ENCODE measurements at places on chromosomes 5 and 9. TPM values are rescaled to one million over a fixed set of nuclear protein-coding genes. Genes with fewer than 3 reads are reported as not detected.

The S1PR3 gene
- polyA plus RNA-seq, result 33.1 TPM

- no peak for DNase-seq
Observed at GRCh38 chr5:179327021-179327735, 18.1 kb downstream of the ADAMTS2 start.

DNA sequence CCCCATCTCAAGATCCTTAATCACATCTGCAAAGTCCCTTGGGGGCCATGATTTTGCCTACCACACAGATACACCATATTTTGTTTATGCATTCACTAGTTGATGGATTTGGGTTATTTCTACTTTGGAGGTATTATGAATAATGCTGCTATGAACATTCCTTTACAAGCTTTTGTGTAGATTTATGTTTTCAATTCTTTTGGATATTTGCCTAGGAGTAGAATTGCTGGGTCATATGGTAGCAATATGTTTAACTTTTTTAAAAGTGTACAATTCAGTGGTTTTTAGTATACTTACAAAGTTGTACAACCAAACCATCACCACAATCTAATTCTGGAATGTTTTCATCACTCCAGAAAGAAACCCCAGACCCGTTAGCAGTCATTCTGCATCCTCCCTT is 7.8 kb upstream of the ANP32B start:
- DNase-seq, result no peak

DNA sequence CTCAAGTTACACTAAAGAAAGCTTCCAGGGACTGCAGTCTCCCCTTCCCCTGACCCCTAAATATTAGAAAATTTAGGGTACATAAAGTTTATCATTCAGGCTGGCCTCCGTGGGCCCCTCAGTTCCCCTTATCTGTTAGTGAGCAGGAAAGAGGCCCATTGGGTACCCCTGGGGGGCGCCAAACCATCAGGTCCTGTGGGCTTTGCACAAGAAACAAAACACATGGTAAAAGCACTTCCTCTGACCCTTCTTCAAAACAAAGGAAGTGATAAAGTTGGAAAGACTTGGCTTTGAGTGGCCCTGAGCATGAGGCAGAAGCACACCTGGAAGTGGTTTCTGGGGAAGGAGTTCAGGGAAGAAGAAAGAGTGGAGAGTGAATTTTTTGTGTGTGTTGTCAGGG is 213.0 kb downstream of the SMARCA2 start:
- DNase-seq, result no peak

DNA sequence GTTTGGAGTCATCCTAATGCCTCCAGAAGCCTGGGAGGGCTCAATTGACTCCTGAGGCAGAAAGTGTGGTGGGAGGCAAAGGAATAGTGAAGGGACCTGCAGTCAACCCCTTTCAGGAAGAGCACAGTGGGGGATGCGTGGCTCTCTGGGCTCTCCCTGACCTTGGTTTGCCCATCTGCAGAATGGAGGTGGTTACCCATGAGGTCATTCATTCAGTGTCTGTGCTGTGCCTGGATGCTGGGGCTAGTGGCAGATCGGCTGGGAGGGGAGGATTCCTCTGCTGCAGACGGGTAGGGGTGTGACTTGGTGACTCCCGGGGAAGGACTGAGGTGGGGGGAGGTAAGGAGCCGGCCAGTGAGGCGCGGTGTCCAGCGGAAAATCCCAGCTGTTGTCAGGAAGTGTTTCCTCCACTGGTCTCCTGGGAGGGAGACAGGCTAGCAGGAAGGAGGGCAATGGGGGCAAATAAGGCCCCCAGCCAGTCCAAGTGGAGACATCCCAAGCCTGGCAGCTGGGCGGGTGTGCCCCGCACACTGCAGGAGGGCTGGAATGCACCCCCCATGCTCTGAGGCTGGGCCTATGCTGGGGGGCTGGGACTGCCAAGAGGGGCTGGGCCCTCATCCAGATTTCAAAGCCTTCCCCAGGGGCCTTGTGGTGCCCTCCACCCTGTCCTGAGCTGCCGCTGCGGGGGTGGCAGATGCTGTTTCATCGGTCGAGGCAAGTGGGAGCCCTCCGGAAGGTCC is 10.9 kb downstream of the CXXC5 start:
- no peak for DNase-seq

GRCh38 chr9:122347348-122348287 is 23.2 kb upstream of the PTGS1 start:
- no peak for DNase-seq

- no peak for DNase-seq
Observed at GRCh38 chr5:153463806-153464205, 26.7 kb upstream of the GRIA1 start.

Data from muscle of back (tissue), 13 donors.